ENCODE measurements at places on chromosomes 12 and 14.
A peak's percentile ranks its signal among the peaks of the same experiment; 100 is the strongest.

GRCh38 chr14:55239320-55239719 lies 31.9 kb upstream of the FBXO34 start:
- DNase-seq: no peak

DNA sequence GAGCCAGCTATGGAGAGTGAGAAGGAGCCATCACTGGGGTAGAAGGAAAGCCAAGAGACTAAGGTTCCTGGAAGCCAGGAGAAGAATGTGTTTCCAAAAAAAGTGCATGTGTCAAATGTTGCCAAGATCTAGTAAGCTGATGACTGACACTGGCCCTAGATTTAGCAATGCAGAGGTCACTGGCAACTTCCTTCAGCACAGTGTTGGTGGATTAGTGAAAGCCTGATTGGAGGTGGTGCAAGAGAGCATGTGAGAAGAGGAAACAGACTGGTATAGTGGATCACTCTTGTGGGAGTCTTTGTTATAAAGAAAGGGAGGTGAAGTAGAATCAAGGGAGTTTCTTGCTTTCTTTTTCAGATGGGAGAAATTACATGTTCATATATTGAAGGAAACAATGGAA lies 34.1 kb upstream of the CHGA start:
- DNase-seq: no peak

- DNase-seq: no peak
These were observed 48.4 kb downstream of the GCH1 start for GRCh38 chr14:54854181-54854580.

DNA sequence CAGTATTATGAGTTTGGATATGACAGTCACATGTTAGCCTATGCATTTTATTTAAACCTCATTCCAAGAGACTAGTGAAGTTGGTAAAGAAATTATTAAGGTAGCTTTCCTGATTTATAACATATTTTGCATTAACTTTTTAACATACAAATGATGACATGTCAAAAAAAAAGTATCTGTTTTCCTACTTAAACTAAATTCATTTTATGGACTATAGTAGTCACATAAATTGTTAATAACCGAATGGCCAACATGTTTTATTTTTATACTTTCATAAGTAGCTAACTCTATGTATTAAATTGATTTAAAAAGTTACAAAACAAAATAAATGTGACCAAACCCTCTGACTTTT lies 14.7 kb downstream of the TAOK3 start:
- DNase-seq: no peak

GRCh38 chr14:74574706-74575105 lies 37.3 kb downstream of the LTBP2 start:
- DNase-seq: no peak

DNA sequence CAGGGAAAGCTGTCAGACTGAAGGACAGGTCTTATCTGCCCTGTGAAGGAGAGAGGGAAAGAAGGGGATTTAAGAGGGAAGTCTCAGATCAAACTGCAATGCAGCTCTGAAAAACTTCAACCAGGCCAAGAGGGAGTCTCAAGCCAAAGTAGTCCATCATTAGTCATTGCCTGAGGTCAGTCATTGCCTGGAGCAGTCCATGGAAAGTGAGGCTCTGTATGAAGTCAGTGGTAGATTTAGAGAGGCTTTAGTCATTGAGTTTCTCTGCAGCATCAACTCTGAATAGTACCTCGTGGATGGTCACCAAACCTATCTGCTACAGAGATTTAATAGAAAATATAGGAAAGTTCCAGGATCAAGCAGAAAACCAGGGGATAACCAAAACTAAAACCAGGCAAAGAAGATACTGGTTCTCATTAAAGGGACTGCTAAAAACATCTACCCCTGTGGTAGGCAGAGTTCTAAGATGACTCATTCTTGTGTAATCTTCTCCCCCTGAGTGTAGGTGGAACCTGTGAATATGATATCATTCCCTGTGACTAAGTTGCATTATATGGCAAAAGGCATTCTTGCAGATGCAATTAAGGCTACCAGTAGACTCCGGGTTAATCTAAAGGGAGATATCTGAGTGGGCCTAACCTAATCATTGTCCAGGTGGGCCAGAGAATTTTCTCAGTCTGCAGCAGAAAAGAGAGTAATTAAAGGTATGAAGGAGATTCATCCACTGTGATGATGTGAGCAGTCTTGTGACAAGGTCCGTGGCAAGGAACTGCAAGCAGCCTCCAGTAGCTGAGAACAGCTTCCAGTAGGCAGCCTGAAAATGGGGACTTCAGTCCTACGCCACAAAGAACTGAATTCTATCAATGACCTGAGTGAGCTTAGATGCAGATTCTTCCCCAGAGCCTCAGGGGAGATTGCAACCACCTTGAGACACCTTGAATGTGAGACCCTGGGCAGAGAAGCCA lies 123.1 kb downstream of the GALC start:
- peak; percentile 15 for DNase-seq

All from HTR-8/SVneo (cell line).